ENCODE measurements at places on chromosomes 6 and 20.

DNA sequence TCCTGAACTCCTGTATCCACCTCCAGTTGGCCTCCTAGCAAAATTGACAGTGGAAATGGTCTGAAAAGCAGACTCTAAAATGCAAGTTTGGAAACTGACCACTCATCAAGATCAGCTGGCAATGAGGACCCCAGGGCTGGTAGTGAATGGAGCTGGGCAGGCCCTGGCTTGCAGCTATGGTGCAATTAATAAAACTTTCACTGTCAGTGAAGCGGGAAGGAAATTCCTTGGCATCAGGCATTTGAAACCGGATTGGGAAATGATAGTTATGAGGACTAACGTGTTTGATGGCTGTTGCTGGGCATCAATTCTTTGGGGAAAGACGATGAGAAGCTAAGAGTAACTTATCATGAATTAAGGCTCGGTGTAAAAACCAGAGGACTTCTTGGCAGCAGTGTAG is 19.1 kb downstream of the SIRPB1 start:
- DNase-seq: no peak

- DNase-seq: no peak
Measured at GRCh38 chr6:137736911-137737310, 130.1 kb upstream of the TNFAIP3 start.

DNA sequence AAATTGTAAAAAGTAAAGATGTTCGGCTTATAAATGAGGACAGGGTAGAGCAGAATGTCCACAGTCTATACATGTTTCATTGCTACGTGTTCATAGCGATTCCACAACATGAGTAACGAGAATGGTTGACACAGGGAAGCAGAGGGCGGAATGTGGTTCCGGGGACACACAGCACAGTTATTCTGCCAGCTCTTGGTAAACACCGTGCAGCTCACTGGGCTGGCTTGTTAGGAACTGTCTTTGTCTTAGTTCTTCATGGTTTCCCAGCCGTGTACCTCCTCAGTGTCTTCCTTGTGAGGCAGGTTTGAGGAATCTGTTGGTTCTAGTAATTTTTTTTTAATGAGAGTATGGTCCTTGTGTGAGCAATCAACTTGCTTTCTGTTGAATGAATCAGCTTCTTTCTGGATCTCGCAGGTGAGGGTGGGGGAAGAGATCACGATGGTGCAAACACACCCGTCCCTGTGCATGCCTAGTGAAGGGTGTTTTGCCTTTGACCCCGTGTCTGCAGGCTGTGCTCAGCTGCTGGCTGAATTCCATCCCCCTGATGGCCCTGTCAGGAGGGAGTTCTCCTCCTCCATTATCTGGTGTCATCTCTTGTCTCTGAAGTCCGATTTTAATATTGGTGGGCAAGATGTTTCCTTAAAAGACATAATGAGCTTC is 168.2 kb downstream of the SMOC2 start:
- DNase-seq: no peak

GRCh38 chr6:167550941-167551627 is 226.2 kb downstream of the TTLL2 start:
- DNase-seq: no peak

- DNase-seq: no peak
Measured at GRCh38 chr6:16903470-16903869, 142.2 kb upstream of the ATXN1 start.

Data from NCI-H510A (cell line).